ENCODE measurements at places on chromosomes 5 and 9.

GRCh38 chr5:90366948-90367347 is 42.6 kb downstream of the CETN3 start:
- DNase-seq = no peak

DNA sequence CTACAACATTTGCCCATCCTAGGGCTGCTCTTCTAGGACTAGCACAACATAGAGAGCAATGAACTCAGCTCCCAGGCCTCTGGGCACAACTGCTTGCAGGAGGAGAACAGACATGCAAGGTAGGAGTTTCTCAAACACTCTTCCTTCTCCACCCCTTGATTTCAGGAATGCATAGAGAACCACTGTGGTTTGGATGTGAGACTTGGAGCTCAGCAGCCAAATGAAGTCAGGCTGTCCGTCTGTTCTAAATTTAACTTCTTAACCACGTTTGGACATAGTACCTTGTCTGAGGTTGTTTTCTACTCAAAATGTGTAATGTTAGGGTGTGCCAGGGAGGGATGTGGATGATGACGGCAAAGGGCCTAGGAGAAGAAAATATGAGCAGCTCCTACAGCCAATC is 515.1 kb upstream of the TNC start:
- peak; percentile 74 for DNase-seq

- DNase-seq = peak; percentile 53
These were observed 5.1 kb upstream of the GNPDA1 start for GRCh38 chr5:142017832-142018427.

- DNase-seq = no peak
These were observed 175.0 kb downstream of the MLLT3 start for GRCh38 chr9:20447291-20447690.

DNA sequence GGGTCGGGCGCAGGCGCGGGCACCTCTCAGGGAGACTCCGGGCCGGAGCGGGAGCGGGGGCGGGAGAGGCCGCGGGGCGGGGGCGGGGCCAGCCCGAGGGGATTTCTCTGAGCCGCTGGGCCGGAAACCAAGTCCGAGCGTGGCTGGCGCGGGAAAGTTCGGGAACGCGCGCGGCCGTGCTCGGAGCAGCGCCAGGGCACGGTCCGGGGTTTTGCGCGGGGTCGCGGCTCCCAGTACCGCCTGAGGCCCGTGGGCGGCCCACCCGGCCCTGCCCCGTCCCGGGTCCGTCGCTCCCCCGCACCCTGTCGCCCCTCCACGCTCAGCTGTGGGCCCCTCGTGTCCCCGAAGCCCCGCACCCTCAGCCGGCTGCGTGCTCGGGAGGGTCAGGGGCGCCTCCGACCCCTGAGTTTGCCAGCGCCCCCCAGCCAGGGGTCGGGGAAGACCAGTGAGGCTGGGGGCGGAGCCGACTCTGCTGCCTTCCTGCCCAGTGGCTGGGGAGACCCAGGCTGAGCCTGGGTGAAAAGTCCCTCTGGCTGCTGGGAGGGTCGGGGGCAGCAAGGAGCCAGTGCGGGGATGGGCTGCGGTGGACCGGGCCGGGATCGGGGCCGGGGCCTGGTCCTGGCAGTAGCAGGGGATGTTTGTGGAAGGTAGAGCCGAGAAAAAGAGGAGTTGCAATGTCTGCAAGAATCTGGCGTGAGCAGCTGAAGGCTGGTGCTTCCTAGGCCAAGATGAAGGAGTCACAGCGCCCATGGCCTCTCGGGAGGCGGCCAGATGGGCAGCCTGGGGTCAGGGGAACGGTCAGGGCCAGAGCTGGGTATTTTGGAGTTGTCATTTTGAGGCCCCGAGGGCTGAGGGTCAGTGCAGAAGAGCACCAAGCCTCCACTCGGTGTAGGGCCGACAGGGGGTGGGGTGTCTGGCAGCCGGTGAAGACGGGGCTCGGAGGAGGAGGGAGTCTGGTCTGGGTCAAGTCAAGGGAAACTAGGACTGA is 588 bp downstream of the TRAF2 start:
- peak; percentile 19 for DNase-seq
